Thoracic aorta (tissue), 2 donors: ENCODE measurements at places on chromosomes 7 and 10.

DNA sequence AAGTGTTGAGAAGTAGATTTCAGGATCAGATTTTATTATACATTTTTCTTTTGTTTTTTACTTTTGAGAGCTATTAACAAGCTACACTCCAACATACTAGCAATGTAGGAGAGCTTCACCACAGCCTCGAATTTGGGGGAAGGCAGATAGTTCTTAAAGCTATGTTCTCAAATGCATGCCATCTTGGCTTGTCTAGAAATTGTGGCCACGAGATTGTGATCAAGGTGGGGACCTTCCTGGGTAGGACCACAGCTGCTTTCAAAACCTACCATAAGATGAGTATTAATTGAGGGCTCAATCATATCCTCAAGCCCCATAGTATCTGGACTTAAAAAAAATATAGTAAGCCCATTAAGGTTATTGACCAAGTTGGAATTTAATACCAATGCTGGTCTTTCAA lies 27.9 kb upstream of the JAZF1 start:
- DNase-seq: no peak

- DNase-seq: no peak
These were observed 52.2 kb downstream of the KMT2C start for GRCh38 chr7:152383341-152384234.

DNA sequence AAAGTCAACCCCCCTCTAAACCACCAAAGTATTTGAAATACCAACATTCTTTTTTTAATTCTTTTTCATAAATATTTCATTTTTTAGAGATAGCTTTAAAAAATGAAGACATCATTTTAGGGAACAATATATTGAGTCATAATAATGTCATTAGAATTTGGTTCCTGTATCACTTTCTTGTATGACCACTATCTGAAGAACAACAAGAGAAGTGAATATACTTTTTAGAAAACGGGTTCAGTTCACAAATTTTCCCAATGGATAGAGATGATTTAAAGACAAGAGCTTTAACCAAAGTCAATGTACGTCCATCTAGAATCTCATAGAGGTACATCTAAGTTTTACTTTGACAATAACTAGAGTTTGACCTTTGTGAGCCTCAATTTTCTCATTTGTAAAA lies 48.2 kb downstream of the CUBN start:
- no peak for DNase-seq

DNA sequence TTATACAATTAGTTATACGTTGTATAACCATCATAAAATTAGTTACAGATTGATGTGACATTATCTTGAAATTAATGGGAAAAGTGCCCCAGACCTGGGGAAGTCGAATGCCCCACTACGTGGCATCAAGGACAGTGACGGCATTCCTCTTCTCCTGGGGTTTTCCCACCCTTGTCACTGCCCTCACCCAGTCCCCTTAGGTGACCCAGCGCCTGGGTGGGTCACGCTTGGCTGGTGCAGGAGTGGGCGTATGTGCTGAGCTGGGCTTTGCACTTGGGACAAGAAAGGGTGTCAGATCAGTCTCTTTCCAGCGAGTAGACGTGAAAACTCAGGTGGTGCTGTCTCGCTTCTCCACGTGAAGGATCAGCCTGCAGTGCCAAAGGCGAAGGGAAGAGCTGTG lies 7.6 kb downstream of the FOXK1 start:
- DNase-seq: no peak

- no peak for DNase-seq
These were observed 224.2 kb upstream of the AUTS2 start for GRCh38 chr7:69374044-69374425.

- no peak for DNase-seq
These were observed 52.6 kb downstream of the PLEKHA8 start for GRCh38 chr7:30080818-30081217.

- DNase-seq: peak; percentile 35
These were observed 2.0 kb downstream of the ANKRD2 start for GRCh38 chr10:97574374-97575126.

GRCh38 chr7:114793155-114793845 lies 128.6 kb upstream of the MDFIC start:
- DNase-seq: no peak

- no peak for DNase-seq
These were observed 23.3 kb downstream of the TMEM106B start for GRCh38 chr7:12234334-12234865.

DNA sequence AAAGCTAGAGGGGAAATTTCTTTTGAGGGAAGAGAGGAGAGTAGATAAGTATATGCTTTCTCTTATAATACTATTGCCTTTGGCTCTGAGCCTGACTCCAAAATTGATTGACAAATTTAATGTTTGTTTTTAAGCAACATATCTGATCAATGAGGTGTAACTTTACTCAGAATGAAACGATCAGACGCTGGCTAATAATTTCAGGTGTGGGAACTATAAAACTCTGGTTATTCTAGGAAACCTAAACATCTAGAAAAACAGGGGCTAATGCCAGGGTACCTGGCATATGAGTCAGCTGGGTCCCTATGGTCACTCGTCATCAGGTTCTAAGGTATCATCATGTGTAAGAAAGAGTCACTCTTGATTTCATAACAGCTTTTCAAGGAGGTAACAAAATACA lies 139.7 kb downstream of the ATE1 start:
- DNase-seq: no peak

- DNase-seq: no peak
These were observed 2.0 kb downstream of the PRSS37 start for GRCh38 chr7:141839256-141839655.

- peak; percentile 22 for DNase-seq
These were observed at the start of gene PCBD1 for GRCh38 chr10:70887804-70888800. Gene PCBD1, minus strand, starts transcription at chr10:70888565. Its CDS starts 32 bp downstream, at chr10:70888533.
